ENCODE measurements at places on chromosomes 6 and 20.

GRCh38 chr20:62662422-62662821 is 20.1 kb downstream of the SLCO4A1 start:
- DNase-seq = no peak

- no peak for DNase-seq
Measured at GRCh38 chr6:53464927-53465460, 79.9 kb downstream of the GCLC start.

DNA sequence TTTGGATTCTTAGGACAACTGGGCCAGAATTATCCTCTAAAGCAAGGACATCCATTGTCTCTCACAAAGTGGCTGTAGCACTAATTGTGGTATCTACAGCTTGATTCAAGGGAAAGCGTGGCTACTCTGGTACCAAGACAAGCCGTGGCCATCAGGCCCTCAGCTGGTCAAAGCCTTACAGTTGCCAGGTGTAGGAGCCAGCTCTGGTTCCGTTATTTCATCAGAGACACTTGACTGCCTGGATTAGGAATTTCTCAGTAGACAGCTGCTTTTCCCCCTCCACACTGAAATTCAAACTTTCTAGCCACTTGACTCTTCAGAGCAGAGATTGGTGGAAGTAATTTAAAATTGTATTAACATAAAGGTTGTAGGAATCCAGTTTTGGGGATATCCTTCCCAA is 104.2 kb downstream of the ANKS1A start:
- DNase-seq = no peak

GRCh38 chr6:31272436-31272835 is 544 bp upstream of the HLA-C start:
- DNase-seq = no peak

GRCh38 chr6:73923905-73924485 is 228.0 kb downstream of the CD109 start:
- no peak for DNase-seq

DNA sequence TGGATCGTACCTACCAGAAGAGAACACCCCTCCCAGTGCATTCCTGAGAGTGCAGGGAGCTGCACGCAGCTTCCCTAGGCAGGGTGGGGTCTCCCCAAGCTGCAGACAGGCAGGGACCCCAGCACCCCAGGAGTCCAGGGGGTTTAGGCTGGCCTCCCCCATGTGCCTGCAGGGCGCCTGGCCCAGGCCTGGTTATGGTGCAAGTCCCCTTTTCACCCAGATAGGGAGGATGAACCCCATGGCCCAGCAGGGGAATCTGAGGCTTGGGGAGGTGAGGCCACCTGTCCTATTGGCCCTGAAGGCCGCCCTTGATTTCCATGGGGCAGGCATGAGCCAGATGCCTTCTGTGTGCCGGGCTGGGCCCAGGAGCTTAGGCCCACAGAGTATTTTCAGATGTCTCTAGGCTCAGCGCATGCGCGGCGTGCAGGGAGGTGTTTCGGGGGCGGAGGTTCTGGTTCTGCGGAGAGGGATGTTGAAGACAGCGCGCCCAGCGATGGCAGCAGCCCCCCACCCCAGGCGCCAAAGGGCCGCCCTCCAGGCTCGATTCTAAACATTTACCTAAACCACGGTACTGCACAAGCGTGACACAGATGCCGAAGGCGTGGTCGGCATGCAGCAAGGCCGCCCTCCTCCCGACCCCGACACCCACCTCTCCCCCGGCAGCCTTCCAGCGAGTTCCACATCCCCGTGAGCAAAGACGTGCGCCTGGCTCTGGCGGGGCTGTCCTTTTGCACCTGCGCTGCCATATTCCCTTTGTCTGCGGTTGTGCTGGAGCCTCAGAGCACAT is 29.4 kb downstream of the COL20A1 start:
- no peak for DNase-seq

- DNase-seq = no peak
Measured at GRCh38 chr20:9492067-9492466, 22.3 kb upstream of the LAMP5 start.

DNA sequence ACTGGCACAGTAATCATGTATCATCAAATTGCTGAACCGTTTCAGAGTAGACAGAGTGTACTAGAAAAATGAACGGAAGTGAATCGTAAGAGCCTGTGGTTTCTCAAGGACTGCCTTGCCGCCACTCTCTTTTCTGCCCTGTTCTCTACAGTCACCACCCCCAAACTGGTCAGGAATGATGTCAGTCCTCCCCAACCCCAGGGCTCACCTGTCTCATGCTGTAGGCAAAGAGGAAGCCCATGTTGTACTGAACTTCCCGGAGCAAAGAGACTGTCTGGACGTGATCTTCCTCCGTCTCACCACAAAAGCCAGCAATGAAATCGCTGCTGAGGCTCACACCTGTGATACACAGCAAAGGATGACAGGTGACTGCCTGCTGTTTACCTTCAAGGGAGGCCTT is 31.0 kb downstream of the CDK5RAP1 start:
- DNase-seq = no peak

DNA sequence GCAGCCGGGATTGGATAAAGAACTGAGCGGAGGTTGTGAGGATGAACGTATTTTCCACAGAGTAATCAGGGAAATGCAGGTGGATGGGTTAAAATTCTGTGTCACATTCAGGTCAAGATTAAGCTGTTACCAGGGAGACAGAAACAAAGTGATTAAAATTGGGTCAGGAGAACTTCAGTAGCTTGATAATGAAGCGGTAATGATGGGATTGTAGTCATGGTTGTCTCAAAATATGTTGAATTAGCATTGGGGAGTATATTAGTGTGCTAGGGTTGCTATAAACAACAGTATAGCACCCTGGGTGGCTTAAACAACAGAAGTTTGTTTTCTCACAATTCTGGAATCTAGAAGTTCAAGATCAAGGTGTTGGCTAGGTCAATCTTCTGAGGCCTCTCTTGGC is 155.5 kb downstream of the GJA1 start:
- DNase-seq = no peak

- DNase-seq = no peak
Measured at GRCh38 chr6:69289689-69290495, 506.9 kb downstream of the LMBRD1 start.

DNA sequence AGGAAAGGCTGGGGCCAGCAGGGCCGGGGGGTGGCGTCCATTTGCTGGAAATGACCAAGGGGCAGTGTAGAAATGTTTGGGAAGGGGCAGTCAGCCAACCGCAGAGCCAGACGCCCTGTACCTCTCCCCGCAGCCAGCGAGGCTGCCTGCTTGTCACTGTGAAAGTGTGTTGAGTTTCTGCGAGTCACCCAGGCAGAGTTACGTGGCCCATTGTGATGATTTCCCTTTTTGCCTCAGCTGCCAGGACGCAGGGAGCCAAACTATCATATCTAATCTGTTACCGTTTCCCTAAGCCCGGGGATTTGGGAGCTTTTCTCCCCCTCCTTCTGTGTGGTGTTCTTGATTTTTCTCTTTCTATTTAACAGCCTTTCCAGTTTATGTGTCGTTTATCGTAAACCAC is 67.9 kb upstream of the STX16 start:
- no peak for DNase-seq

- no peak for DNase-seq
Measured at GRCh38 chr20:22583773-22584521, 425 bp downstream of the FOXA2 start.

DNA sequence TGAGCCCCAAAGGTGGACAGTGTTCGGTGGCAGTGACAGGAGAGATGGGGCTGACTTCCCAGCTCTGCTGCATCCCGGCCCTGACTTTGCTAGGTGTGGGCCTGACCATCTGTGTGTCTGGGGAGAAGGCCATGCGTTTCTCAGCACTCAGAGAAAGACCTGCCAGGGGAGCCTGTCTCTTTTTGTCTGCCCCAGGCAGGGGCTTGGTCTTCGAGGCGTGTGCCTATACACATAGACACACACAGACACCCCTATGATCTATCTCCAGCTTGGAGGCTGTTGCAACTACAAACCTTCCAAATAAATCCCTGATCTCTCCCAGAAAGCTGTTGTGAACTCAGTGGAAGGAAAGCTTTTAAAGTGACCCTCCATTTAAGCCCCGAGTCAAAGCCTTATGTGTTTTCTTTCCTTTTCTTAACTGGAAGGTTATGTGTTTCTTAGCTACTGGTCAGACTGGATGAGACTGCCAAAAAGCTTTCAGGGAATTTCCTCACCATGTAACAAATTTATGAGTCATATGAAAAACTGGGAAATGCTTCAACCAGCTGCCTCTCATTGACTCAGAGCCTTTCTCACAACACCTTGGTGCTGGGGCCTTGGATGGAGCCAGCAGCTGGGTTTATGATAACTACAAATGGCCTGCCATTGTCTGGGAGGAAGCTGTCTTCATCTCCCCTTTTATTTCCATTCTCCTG is 102.6 kb downstream of the CDC5L start:
- no peak for DNase-seq

DNA sequence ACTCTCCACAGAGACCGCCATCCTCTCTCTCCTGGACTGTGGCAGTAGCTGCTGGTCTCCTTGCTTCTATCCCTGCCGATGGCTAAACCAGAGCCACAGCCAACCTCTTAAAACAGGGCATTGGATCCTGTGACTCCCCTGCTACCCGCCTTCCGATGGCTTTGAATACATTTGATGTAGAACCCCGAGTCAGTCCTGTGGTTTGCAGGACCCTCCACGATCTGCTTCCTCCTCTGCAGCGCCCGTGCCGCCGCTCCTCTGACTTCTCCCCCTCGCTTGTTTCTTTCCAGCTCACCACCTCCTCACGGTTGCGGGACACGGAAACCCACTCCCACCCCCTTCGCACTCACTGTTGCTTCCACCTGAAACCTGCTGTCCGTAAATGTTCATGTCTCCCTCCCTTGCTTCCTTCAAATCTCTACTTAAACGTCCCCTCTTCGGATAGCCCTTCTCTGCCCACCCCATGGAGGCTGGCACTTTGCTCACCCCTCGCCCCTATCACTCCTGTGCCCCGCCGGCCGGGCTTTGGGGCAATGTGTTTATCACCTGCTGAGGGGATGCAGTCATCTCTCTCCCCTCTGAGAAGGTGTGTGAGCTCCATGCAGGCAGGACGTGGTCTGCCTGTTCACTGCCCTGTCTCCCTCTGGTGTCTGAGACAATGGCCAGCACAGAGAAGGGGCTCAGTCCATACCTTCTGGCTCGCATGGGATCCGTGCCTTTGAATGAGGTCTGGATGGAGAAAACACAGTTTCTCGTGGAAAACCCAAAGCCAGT is 67.8 kb downstream of the GFOD1 start:
- no peak for DNase-seq

DNA sequence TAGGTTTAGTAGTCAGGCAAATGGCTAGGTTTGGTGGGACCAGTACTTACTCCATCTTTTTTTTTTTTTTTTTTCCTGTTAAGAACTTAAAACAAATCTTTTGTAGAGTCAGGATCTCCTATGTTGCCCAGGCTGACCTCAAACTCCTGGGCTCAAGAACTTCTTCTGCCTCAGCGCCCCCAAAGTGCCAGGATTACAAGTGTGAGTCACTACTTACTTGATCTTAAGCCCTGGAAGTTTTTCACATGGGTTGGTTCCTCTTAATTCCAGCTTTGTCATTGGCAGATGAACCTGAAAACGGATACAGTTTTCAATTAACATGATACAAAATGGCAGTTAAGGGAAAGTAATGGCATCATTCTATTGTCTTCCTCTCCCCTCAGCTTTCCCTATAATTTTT is 179.4 kb upstream of the JAG1 start:
- DNase-seq = no peak

DNA sequence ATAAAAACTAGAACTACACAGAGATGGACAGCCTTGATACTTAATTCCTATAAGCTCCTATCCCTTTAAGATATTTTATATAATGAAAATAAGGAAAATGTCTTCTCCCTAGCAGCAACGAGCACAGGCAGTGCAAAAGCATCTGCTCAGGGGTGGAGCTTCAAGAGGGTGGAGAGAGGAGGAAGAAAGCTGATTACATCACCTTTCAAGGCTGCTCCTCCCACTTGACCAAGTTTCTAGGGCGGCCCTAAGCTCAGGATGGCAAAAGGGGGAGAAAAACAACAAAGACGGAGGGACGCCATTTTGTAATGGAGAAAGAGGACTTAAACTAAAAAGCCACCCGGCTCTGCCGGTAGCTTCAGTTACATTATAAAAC is 2.2 kb downstream of the PPP1R10 start:
- peak; percentile 96 for DNase-seq

DNA sequence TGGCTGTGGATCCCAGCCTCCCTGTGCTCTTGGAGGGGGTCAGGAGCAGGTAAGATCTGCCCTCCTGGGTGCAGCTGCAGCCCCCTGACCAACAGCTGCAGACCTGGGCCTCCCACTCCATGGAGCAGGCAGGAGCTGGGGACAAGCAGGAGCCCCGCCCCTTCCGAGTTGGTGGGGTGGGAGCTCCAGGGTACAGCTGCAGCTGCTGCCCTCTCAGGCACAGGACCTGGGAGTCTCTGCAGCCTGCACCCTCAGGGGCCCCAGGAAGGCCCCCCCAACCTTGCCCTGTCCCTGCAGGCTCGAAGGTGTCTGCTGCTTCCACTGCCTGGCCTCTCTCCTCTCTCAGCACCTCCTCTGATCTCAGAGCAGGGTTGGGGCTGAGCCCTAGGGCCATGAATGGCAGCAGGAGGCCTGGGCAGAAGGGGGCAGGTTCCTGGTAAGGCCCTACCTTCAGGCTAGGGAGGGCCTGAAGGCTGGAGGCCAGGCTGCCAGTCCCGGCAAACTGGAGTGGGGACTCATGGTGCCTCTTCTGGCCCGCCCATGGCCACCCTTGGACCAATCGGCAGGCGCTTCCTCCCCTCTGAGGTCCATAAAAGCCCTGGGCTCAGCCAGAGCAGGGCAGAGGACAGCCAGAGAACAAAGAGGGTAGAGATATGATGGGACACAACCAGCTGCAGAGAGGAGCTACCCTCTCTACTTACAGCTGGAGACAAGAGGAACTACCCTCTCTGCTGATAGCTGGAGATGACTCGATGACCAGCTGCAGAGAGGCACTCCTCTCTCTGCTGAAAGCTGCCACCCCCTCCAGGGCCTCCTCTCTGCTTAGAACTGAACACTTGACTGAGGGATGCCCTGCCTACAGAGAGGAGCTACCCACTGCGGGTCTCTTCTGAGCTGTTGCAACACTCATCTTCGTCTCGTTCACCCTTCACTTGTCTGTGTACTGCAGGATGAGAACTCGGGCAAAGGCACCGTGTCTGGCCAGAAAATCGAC is 7.8 kb upstream of the PACSIN1 start:
- DNase-seq = no peak

- no peak for DNase-seq
Measured at GRCh38 chr20:10430000-10430466, 4.0 kb downstream of the MKKS start.

GRCh38 chr6:32970413-32971241 is 2.2 kb downstream of the BRD2 start:
- DNase-seq = peak; percentile 76

- DNase-seq = no peak
Measured at GRCh38 chr6:153564803-153565202, 433.7 kb upstream of the RGS17 start.

- DNase-seq = no peak
Measured at GRCh38 chr6:90095788-90096187, 200.9 kb downstream of the BACH2 start.

GRCh38 chr6:75882734-75883133 is 133.7 kb downstream of the MYO6 start:
- DNase-seq = peak; percentile 27

- DNase-seq = no peak
Measured at GRCh38 chr6:40509086-40509485, 78.1 kb downstream of the LRFN2 start.

Measured in NCI-H2171 (cell line).